ENCODE measurements at places on chromosomes 6 and 20. TPM values are rescaled to one million over a fixed set of nuclear protein-coding genes. Genes with fewer than 3 reads are reported as not detected.

The BFSP1 gene
- total RNA-seq: 2.9 TPM

The CFAP61 gene
- 2.4 TPM for total RNA-seq

The RTF2 gene
- total RNA-seq: 67.7 TPM

The TREML1 gene
- 5.1 TPM for total RNA-seq

The TUBB2B gene
- total RNA-seq: 73.4 TPM

The KIF13A gene
- total RNA-seq: 51.3 TPM

The NOX3 gene
- total RNA-seq: not detected

The PPIL6 gene
- 1.4 TPM for total RNA-seq

The CST3 gene
- total RNA-seq: 92.7 TPM

The SERPINB1 gene
- 28.6 TPM for total RNA-seq

The DOP1A gene
- total RNA-seq: 31.8 TPM

The TFAP2C gene
- total RNA-seq: 6.7 TPM

The FNDC11 gene
- total RNA-seq: 1.2 TPM

The CST2 gene
- total RNA-seq: not detected

The B3GAT2 gene
- total RNA-seq: 4.3 TPM

The SCAND1 gene
- 21.4 TPM for total RNA-seq

The PSORS1C2 gene
- not detected for total RNA-seq

The BPI gene
- not detected for total RNA-seq

The ZSCAN9 gene
- total RNA-seq: 23.4 TPM

The PDYN gene
- total RNA-seq: 1.4 TPM

The EYA4 gene
- 11.1 TPM for total RNA-seq

The IL17A gene
- 2.4 TPM for total RNA-seq

The MLIP gene
- 2.9 TPM for total RNA-seq

The CAP2 gene
- 32.0 TPM for total RNA-seq

The TMC2 gene
- 1.4 TPM for total RNA-seq

The ZC2HC1B gene
- not detected for total RNA-seq

The DNPH1 gene
- 20.9 TPM for total RNA-seq
